ENCODE measurements at places on chromosomes 4 and X. TPM values are rescaled to one million over a fixed set of nuclear protein-coding genes. Genes with fewer than 3 reads are reported as not detected.
A peak's percentile ranks its signal among the peaks of the same experiment; 100 is the strongest.

BANK1 gene
- total RNA-seq = under 0.01 TPM

CT45A10 gene
- not detected for total RNA-seq

KLKB1 gene
- 1.1 TPM for total RNA-seq

FGG gene
- total RNA-seq = not detected

GPC4 gene
- total RNA-seq = 0.13 TPM

GRID2 gene
- total RNA-seq = not detected

SYNPO2 gene
- total RNA-seq = under 0.01 TPM

STOX2 gene
- total RNA-seq = 10.0 TPM

MAGIX gene
- 0.39 TPM for total RNA-seq

PSAPL1 gene
- total RNA-seq = not detected

TEX11 gene
- total RNA-seq = not detected

NOX1 gene
- not detected for total RNA-seq

ARHGEF6 gene
- total RNA-seq = 8.9 TPM

MAGEA6 gene
- total RNA-seq = not detected

SOWAHB gene
- under 0.01 TPM for total RNA-seq

USP27X gene
- total RNA-seq = 3.0 TPM

XPNPEP2 gene
- not detected for total RNA-seq

APELA gene
- total RNA-seq = not detected

LDB2 gene
- total RNA-seq = 360 TPM

ERAS gene
- total RNA-seq = not detected

TBX22 gene
- total RNA-seq = not detected

CFAP47 gene
- total RNA-seq = not detected

CHST7 gene
- 61.7 TPM for total RNA-seq

DNA sequence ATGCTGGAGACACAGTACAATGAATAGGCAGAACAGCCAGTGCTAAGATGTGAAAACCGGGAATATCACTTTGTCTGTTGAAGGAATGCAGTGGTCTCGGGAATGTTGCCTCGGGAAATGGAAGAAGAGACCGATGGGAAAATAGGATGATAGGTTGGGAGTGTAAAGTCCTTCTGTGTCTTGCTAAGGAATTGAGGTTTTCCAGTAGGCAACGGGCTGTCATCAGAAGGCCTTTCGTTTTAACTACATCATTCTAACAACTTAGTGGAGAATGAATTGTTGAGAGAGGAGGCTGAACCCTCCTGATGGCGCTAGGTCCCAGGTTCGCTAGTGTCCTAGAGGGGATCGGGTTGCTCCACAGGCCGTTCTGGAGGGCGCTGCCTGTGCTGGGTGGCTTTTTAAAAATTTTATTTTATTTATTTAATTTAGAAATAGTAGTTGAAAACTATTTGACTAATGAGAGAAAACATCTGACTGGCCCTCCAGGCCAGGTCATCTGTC lies 730 bp downstream of the VBP1 start:
- no peak for DNase-seq

- no peak for DNase-seq
Observed at GRCh38 chr4:141006242-141006802, 126.9 kb downstream of the RNF150 start.

DNA sequence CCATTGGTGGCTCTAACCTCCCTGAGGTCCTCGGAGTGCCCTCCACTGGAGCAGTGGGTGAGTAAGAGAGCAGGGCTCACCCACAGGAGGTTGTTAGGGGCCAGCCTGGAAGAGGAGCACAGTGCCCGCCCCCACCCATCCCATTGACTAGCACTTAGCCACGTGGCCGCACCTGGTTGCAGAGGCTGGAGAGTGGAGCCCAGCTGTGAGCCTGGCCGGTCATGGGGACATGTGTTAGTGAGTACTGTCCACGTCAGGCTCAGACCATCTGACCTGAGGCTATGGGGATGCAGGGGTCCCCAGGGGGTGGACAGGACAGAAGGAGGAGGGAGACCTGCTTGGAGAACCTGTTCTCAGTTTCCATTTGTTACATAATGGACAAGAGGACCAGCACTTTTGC lies 1.4 kb upstream of the MAN2B2 start:
- no peak for DNase-seq

DNA sequence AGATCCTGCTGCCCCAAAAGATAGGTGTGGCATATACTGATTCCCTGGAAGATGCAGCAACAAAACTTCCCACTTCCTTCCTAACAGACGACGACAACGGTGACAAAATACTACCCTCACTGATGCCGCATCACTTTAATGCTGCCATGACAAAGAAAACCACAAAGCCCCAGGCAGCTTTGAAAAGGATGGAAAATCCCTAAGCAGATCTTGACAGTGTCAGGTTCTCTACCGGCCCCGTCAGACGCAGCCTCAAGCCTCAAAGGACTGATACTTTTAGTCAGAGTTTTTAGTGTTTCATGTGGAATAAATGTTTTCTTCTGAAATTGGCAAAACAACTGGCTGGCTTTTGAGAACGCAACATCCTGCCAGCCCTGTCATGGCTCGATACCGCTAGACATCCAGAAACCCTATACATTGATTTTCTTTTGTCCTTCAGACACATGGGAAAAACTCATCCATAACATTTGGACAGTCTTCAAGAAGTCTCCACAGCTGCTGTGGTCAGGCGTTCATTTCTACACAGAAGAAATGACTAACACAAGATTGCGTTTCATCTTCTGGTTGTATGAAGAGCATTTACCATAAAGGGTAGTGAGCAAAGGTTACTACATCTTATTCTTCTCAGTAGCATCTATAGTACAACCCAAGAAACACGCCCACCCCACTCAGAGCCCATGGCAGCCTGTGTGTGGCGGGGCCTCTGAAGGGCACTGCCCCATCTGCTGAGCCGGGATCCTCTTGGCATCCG lies 60.1 kb downstream of the GATB start:
- DNase-seq = no peak

DNA sequence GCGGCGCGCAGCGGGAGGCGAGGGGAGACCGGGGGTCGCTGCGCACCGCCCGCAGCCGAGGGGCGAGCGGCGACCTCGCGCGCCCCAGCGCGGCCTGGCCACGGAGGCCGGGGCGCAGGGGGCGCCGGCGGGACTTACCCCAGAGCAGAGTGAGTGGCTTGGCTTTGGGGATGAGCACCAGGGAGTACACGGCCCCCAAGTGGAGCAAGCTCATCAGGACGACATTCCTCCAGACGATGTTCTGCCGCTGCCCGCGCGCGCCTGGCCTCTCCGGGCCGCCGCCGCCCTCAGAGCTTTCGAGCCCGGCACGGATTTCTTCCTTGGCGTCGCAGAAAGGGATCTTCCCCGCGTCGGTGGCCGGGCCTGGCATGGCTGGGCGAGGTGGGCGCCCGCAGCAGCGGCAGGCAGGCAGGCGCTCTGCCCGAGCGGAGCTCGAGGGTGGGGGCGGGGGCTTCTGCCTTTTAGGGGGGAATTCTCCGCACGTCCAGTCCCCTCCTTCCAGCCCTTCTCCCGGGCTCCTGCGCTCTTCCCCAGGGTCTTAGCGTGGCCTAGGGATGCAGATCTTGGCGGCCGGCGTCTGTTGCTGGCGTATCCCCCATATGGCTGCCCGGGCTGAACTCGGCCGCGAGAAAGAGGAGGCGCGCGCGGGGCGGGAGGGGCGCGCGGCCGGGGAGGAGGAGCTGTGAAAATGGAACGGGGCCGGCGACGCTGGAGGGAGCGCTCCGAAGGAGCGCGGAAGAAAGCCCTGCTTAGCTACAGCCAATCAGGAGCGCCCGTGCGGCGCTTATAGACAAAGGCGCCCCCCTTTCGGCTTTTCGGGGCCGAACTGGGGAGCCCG lies at the start of gene SCD5:
TSS of gene SCD5 (minus strand) at position 629 of the 838 bp plus-strand sequence. CDS start at position 370, 259 bp downstream.
- DNase-seq = peak; percentile 86

GRCh38 chrX:2406891-2407518 lies 93.8 kb downstream of the DHRSX start:
- no peak for DNase-seq

GRCh38 chr4:1192091-1192492 lies 19.7 kb upstream of the SPON2 start:
- DNase-seq = peak; percentile 57

- DNase-seq = no peak
Observed at GRCh38 chrX:120824021-120824420, 51.6 kb downstream of the CT47B1 start.

DNA sequence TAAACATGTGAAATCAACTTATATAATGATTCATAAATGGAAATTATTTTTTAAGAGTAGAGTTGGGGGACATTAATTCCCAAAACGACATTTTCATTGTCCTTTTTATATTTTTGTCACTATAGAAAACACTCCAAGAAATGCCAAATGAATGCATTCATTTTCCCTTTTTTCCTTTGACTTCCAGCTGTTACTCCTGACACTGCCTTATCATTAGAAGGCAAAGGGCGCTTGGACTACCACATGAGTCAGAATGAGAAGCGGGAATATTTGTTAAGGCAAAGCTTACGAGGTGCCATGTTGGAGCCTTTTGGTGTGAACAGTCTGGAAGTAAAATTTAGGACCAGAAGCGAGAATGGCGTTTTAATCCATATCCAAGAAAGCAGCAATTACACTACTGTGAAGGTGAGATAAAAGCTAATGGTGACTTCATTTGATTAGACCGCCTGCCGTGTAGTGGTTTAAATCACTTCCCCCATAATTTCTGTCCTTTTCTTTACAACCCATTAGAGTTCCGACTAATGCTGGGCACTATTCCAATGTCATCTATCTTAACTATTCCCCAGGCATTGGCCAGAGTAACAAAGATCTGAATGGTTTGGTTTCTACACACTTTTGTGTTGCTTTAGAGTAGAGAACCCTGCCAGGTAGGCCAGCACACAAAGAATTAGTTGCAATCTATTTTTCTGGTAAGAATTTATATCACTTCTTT lies 166.7 kb downstream of the FAT4 start:
- DNase-seq = no peak

DNA sequence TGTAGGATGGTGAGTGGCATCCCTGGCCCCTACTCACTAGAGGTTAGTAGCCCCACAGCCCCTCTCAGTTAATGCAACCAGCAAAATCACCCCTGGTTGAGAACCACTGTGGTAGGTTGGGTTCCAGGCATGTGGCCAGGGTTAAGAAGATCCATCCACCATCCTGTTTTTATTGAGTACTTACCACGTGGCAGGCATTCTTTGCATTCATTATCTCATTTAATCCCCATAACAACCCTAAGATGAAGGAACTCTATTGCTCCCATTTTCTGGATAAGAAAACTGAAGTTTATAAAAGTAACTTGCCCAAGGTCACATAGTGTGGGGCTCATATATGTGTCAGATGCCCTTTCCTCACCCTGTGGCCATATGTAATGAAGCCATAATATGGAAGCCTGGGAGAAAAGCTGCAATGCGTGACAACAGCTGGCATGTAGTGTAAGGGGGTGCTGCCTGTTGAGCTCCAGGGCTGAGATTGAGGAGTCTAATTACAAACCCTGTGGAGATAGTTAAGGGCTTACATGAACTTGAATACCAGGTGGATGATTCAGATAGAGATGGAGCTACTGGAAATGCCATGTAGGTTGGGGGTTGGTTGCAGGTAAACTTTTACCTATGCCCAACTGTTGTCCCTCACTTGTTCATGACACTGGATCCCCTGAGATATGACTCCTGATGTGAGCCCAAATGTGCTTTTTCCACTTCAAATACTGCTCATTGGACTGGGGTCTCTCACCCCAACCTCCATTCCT lies 100.2 kb upstream of the PGRMC2 start:
- no peak for DNase-seq

DNA sequence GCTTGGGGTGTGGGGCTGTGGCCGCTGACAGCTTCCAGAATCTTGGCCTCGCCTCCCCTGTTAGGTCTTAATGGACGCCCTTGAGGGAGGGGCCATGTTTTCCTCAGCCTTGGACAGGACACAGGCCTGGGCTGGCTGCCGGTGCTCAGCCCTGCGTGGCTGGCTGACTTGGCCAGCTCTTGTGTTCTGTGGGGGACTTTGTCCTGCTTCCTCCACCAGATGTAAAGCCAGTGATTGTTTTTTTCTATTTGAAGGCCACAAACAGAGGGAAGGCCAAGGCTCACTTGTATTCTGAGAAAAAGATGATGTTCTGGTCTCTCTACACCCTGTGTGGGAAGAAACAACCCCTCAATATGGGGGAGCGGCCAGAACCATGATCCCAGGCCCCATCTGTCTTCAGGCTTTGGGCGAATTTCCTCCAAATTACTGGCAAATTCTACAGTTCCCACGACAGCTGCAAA lies 71.3 kb downstream of the HTRA3 start:
- DNase-seq = no peak

- DNase-seq = no peak
Observed at GRCh38 chrX:103846386-103846785, 14.3 kb upstream of the RAB9B start.

GRCh38 chrX:139020801-139021200 lies 309.3 kb upstream of the FGF13 start:
- DNase-seq = no peak

GRCh38 chrX:154412468-154412867 lies 1.1 kb downstream of the TAFAZZIN start:
- DNase-seq = no peak

GRCh38 chr4:150251752-150252190 lies 173.5 kb downstream of the DCLK2 start:
- no peak for DNase-seq

DNA sequence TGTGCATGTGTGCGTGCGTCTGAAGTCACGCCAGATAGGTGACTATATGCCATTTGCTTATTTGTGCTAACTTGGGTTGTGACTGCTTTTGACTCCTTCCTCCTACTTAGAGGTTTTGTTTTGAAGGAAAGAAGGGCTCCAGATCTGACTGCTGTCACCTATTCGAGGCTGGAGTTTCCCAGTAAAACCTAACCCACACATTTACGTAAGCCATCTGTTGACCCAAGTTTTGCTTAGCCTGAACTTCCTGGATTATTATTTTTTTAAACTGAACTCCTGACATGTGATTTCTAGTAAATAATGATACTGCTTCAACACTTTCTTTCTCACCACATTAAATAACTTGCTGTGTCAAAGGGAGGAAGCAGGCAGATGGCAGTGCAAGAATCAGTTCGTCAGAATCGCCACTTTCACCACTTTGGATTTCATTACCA lies 41.5 kb downstream of the DTHD1 start:
- no peak for DNase-seq

GRCh38 chr4:38464328-38464727 lies 199.7 kb upstream of the KLF3 start:
- no peak for DNase-seq

GRCh38 chr4:128757712-128758111 lies 51.8 kb upstream of the JADE1 start:
- no peak for DNase-seq

DNA sequence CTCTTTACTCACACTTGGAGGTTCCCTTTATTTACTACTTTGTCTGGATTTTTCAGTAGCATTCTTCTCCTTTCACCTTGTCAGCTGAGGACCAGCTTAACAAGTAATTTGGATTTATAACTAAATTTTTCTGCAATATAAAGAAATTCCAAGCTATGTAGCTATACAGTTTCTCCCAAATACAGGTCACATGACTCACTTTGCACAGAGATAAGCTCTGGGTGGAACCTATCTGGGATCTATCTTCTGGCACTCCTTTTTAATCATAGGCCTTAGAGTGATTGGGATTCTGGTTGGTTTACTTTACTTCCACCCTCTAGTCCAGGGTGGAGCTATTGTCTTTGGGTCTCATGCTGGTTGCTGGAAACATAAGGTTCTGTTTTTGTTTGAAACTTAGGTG lies 34.9 kb upstream of the STK26 start:
- no peak for DNase-seq

GRCh38 chrX:153672531-153673427 lies 834 bp downstream of the PNCK start:
- DNase-seq = no peak
